ENCODE measurements at places on chromosomes 7 and 10.
A peak's percentile ranks its signal among the peaks of the same experiment; 100 is the strongest.

DNA sequence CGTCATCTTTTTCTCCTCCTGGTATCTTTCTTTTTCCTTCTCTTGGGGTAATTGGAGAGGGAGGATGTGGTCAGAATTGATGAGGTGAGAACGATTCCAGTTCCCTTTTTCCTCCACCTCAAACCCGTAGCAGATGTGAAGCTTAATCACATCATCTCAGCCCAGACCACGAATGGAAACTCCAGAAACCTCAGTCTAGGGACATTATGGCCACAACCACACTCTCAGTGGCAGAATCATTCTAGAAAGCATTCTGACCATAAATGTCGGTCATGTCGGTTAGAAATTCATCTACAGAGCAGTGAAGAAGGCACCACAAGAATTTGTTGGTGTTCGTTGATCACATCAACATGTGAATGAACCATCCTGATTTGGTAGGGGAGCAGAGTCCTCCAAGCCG is 78.7 kb downstream of the GATA3 start:
- DNase-seq: no peak

DNA sequence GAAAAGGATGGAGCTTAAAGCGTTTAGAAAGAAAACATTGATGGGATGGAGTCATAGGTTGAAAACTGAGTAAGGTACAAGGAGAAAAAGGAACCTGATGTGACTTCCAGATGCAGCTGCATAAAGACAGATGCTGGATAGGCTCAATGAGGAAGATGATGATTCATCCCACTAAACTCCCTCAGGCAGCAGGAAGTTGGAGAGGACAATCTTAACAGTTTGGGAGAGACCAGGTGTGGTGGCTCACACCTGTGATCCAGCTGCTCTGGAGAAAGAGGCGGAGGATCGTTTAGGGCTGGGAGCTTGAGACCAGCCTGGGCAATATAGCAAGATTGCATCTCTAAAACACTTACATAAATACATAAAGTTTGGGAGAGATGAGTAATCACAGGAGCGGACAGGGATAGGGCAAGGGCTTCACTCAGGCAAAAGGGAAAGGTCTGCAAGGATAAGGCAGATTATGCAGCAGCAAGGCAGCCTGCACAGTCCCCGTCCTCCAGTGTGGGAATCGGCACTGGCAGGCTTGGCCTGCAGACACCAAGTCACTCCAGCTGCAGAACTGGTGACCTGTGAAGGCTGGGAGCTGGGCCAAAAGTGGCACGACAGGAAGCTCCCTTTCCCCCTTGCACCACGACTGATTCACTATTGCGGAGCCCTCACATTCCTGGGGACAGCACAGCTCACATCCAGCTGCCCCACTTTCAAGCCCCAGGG is 438.5 kb downstream of the GRID1 start:
- no peak for DNase-seq

- peak; percentile 70 for DNase-seq
Measured at GRCh38 chr7:92754919-92755581, 81.3 kb downstream of the CDK6 start.

DNA sequence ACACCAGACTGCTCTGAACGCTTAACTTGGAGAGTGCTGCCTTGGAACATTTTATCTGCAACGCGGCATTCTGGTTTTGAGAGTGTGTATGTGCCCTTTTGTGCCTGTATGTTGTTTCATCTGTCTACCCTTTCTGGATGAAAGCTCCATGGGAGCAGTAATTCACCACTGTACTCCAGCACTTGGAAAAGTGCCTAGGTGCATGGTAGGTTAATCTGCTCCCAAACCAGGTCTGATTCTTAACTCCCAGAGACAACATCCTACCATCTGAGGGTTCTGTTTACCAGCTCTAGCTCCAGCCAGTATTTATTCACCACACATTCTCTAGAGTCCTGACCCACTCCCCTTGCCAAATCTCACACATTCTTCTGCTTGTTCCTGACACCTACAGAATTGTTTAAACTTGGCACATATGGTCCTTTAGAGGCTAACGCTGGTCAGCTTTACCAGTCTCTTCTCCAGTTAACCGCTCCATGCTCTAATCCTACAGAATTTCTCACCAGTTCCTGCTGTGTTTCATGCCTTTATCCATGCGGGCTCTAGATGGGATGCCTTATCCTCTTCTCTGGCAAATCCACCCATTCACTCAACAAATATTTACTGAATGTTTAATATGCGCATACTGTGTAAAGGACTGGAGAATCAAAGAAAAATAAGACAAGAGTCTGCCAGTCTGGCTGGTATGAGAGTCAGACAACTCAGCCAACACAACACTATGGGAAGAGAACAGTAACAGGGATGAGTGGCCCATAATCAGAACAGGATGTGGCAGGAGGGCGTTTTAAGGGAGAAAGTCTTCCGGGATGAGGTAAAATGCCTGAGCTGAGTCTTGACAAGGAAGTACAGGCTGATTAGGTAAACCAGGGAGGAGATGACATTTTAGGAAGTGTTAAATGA is 46.3 kb downstream of the MTPN start:
- DNase-seq: no peak

DNA sequence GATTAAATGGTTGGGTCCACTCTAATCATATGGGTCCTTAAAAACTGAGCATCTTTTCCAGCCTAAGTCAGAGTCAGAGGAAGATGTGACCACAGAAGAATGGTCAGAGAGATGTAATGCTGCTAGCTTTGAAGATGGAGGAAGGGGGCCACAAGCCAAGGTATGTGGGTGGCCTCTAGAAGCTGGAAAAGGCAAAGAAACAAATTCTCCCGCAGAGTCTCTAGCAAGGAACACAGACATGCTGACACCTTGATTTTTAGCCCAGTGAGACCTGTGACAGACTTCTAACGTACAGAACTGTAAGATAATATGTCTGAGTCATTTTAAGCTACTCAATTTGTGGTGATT is 1.5 kb upstream of the EXOC6 start:
- no peak for DNase-seq

DNA sequence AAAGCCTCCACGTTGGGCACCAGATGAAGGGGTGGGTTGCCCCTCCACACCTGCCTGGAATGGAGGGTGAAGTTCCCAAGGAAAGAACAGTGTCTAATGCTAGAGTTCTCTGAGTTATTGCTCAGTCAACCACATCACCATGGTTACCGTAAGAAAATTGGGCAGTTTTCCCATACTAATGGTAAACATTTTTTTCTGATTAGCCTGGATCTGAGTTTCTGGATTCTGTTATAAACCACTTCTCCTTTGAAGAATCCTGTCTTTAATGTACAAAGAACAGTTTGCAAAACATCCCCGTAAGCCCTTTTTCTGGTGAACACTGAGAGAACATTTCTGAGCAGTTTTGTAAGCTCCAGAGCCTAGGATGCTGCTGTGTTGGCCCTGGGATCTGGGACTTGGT is 45.5 kb downstream of the ABCC2 start:
- DNase-seq: no peak

DNA sequence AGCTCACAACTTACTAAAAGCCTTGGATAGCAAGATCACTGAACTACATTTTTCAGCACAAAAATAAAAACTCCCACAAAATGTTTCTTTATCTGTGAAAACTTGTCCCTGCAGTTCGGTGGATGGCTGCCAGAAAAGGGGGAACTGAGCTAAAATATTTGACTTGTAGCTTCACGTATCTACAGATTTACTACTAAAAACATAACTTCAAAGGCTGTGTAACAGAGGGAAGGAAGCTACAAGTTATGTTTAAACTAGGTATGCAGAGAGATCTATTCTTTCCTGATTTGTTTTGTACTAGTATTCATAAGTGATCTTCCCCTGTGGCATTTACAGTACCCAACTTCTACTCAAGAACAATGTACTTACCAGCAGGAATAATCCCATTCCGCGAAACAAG is 25.1 kb downstream of the SGCE start:
- DNase-seq: no peak

DNA sequence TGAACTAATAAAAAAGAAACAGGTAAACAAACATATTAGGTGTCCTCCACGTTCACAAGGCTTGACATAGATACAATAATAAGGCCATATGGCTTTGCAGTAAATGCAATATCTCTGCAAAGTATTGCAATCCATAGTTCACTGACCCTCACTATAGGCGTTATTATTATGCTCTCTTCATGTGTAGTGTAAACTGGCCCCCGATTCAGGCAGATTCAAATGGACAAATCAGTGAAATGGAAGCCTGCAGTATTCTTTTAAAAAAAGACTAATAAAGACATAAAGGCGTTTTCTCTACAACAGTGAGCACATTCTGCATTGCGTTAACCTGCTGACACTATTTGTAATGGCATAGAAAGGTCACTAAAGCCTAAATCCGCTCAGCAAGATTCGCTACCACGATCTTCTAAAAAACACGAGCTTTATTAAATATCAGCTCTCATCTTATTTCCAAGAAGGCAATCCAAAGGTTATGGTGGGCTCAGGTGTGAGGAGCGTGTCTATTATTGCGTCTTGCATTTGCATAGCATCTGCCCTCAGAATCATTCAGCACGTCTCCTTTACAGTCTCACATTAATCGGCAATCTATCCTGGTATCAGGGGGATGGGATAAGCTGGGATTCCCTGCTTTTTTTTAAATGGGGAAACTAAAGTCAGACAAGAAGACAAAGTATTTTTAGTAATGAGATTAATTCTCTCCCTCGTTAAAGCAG is 36.2 kb downstream of the FRMD4A start:
- DNase-seq: no peak

- DNase-seq: no peak
Measured at GRCh38 chr10:123445261-123445775, 220.8 kb upstream of the GPR26 start.

DNA sequence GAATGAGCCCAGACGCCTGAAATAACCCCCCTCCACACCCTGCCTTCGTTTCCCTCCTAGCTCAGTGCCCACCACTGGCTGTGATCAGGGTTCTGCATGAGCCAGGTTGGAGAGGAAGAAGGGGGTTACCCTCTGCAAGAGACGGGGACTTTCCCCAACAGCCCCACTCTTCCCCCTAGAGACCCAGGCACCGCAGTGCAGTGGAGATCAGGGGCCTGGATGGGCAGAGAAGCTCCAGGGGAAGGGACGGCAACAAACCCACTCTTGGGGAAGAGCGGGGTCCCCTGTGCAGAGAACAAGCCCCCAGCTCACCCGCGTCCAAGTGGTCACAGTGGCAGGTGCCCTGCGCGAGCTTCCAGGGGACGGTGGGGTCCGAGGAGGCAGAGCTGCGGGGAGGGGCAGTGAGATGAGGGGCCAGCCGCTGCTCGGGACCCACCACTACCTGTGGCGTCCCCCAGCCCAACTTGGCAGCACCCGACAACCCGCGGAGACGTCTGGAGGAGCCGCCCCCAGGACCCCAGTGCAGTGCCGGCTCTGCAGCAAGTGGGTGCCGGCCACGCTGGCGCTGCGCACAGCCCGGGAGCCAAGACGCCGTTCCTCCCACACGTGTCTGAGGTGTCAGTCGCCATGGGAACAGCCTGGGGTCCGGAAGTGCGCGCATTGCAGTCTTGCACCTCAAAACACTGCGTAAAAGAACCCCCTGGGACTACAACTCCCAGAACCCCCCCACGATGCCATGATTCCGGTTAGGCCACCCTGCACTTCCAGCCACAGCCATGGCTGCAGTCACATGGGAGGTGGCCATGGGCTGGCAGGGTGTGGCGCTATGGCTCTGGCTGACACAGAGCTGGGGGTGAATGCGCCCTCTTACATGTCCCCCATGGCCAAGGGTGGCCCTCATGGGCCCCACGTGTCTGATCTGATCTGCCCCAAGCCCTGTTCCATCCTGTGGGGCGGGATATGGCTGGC is 45.8 kb upstream of the WIPI2 start:
- DNase-seq: no peak

Data from muscle of back (tissue), 13 donors.